ENCODE measurements at places on chromosomes 16 and 17. TPM values are rescaled to one million over a fixed set of nuclear protein-coding genes. Genes with fewer than 3 reads are reported as not detected.

- peak; percentile 40 for DNase-seq
- H3K4me3 ChIP-seq: peak overlapping the region; percentile 83
- H3K27me3 ChIP-seq: no peaks in the 10 kb centered on the region
- H3K4me1 ChIP-seq: peaks cover 71% of the 10 kb centered on the region
- peaks cover 3% of the 10 kb centered on the region for H3K36me3 ChIP-seq
Measured at GRCh38 chr16:20901436-20902112, 1.0 kb downstream of the LYRM1 start.

DNA sequence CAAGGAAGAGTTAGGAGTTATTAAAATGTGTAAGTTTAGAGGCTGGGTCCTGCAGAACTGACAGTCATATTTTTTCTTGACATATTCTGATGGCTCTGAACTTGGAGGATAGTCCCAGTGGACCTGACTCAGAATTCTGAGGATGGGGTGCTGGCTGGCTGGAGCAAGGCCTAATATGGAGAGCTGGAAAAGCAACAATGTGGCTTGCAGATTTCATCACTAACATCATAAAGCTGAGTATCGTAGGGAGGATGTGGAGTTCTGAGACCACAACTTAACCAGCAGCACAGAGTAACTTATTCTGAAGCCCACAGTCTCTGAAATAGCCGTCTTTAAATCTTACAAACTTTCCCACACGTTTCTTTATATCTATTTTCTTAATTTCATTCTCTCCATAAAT is 2.3 kb downstream of the KRTAP1-5 start:
- H3K27me3 ChIP-seq: no peaks in the 10 kb centered on the region
- DNase-seq: no peak

GRCh38 chr16:74817851-74818250 is 43.2 kb upstream of the FA2H start:
- no peak overlapping the region for H3K27ac ChIP-seq
- peaks cover 6% of the 10 kb centered on the region for H3K4me1 ChIP-seq
- H3K4me3 ChIP-seq: no peak overlapping the region
- no peak for DNase-seq
- H3K36me3 ChIP-seq: no peaks in the 10 kb centered on the region
- H3K27me3 ChIP-seq: peaks cover 10% of the 10 kb centered on the region

DNA sequence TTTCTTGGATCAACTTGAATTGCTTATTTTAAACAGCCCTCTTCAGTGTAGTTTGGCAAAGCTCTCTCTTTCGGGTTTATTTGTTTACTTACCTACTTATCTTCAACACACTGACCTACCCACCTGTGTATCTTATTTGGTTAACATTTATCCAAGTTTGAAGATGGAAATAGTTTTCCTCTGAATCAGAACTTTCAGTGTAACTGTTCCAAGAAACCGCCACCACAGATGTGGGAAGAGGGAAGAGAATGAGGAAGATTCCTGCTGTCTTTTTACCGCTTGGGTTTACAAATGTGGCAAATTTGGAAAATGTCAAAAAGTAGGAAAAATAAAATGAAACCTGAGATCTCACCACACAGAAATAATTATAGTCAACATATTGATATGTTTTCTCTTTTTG is 115.8 kb downstream of the MSI2 start:
- DNase-seq: no peak
- H3K27me3 ChIP-seq: no peaks in the 10 kb centered on the region
- H3K4me1 ChIP-seq: peaks cover 48% of the 10 kb centered on the region

Gene DNAH17
- 0.14 TPM for total RNA-seq

Gene CTRB2
- total RNA-seq: not detected

DNA sequence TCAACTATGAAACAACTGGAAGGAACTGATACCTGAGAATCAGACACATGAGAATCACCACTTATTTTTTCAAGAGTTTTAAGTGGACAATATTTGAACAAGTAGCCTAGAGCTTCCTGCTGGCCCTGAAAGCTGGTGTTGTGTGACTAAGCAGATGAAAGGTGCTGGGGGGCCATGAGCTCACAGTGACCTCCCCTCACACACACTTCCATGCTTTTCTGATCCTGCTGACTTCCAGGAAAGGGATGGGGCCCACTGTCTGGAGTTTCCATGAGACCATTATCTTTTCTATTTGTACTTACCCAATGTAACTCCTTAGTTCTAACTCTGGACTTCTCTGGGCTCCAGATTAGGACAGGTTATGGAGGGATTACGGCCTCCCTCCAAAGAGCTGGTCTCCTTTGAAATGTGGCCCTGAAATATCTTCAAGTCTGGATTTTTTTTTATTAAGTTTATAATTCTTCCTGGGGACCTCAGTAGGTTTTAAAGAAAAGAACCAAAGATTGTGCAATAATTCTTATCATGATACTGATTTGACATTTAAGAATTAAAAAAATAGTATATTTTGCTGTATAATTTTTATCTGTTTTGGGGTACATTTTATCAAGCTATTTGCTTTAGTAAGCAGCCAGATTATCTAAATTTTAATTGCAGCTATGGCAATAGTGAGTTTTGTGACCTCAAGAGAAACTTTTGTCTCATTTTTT is 4.9 kb downstream of the CAPNS2 start:
- peaks cover 16% of the 10 kb centered on the region for H3K36me3 ChIP-seq
- H3K4me3 ChIP-seq: no peak overlapping the region
- H3K27me3 ChIP-seq: no peaks in the 10 kb centered on the region
- no peak overlapping the region for H3K27ac ChIP-seq
- H3K4me1 ChIP-seq: peaks cover 35% of the 10 kb centered on the region

DNA sequence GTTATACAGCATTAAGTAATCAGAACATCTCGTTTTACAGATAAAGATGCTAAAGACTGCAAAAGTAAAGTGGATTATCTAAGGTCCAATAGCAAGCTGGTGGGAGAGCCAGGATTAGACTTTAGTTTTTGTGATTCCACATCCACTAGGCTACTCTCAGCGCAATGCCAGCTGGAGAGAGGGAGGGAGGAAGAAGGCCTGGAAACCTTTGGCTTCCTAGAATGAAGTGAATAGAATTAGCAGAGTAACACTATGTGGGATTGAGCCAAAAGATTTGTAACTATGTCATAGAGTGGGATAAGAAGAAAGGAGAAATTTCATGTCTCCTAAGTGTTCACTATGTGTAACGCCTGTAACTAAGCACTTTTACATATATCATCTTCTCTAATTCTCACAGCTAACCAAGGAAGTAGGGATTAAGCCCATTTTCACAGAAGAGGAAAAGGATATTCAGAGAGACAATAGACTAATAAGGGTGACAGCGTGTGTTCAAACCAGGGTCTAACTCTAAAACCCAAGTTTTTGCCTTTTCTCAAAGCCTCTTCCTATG is 25.4 kb upstream of the NSRP1 start:
- peaks cover 2% of the 10 kb centered on the region for H3K4me1 ChIP-seq
- H3K4me3 ChIP-seq: no peak overlapping the region
- H3K27me3 ChIP-seq: peaks cover 32% of the 10 kb centered on the region
- H3K27ac ChIP-seq: peak overlapping the region; percentile 7

- H3K27ac ChIP-seq: no peak overlapping the region
- H3K4me1 ChIP-seq: peaks cover 16% of the 10 kb centered on the region
- H3K27me3 ChIP-seq: peaks cover 3% of the 10 kb centered on the region
- no peak overlapping the region for H3K4me3 ChIP-seq
Measured at GRCh38 chr17:15289285-15290183, 24.4 kb upstream of the PMP22 start.

Gene CCL17
- not detected for total RNA-seq

Measured in mesothelial cell of epicardium (in vitro differentiated cells).